ENCODE measurements at places on chromosomes 12 and 14. TPM values are rescaled to one million over a fixed set of nuclear protein-coding genes. Genes with fewer than 3 reads are reported as not detected.

Gene RD3L
- total RNA-seq = not detected

Gene AQP6
- total RNA-seq = not detected

Gene KRT74
- not detected for total RNA-seq

Gene MDM1
- total RNA-seq = 10.1 TPM

Gene LRP1-AS
- not detected for total RNA-seq

Gene ITGB7
- not detected for total RNA-seq
